Mesothelial cell of epicardium (in vitro differentiated cells): ENCODE measurements at places on chromosomes 6 and 20. TPM values are rescaled to one million over a fixed set of nuclear protein-coding genes. Genes with fewer than 3 reads are reported as not detected.

- DNase-seq, result no peak
Observed at GRCh38 chr6:99276747-99277146, 72.7 kb downstream of the FAXC start.

The FAM217A gene
- total RNA-seq, result not detected in 3 replicates

The HRH3 gene
- not detected in 3 replicates for total RNA-seq

GRCh38 chr6:110404607-110405006 lies 10.8 kb downstream of the DDO start:
- DNase-seq, result no peak

GRCh38 chr6:142385352-142385751 lies 83.5 kb downstream of the ADGRG6 start:
- DNase-seq, result no peak

The NFATC2 gene
- total RNA-seq, result 13.1 to 14.0 TPM (median 14.0 TPM) in 3 replicates

The SLC16A10 gene
- 15.0 to 18.0 TPM (median 15.1 TPM) in 3 replicates for total RNA-seq

DNA sequence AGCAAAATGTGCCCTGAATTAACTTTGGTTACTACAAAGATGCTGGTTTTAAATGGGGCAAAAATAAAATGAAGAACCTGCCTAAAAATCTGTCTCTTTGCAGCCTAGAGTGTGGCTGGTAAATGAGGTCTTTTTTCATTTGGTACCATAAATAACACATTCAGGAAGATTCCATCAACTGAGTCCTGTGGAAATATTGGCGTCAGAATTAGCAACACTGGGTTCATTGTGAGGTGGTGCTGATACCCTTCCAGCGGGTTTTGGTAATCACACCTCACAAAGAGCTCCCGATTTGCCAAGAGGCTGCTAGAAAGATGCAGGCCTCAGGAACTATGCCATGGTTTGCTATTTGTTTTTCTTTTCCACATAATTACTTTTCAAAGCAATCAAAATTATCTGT lies 55.3 kb downstream of the FAM50B start:
- no peak for DNase-seq

The CAPN11 gene
- not detected in 3 replicates for total RNA-seq

GRCh38 chr20:51450221-51450712 lies 92.3 kb downstream of the NFATC2 start:
- DNase-seq, result no peak

The GCNT2 gene
- total RNA-seq, result 29.3 to 35.0 TPM (median 32.2 TPM) in 3 replicates

The DUSP15 gene
- total RNA-seq, result 8.4 to 10.4 TPM (median 8.5 TPM) in 3 replicates

The TNF gene
- 0.52 to 0.60 TPM (median 0.60 TPM) in 3 replicates for total RNA-seq

GRCh38 chr6:161486361-161487216 lies 212.7 kb upstream of the AGPAT4 start:
- DNase-seq, result no peak

GRCh38 chr20:4329232-4329631 lies 313.9 kb upstream of the RNF24 start:
- no peak for DNase-seq

- no peak for DNase-seq
Observed at GRCh38 chr20:542777-543368, 717 bp downstream of the CSNK2A1 start.

GRCh38 chr6:142952614-142953013 lies 7.6 kb upstream of the HIVEP2 start:
- no peak for DNase-seq

GRCh38 chr6:140500849-140501248 lies 1126.4 kb upstream of the CITED2 start:
- DNase-seq, result no peak

- no peak for DNase-seq
Observed at GRCh38 chr6:122494665-122495272, 23.2 kb upstream of the SERINC1 start.

The CNKSR3 gene
- 12.9 to 13.4 TPM (median 13.3 TPM) in 3 replicates for total RNA-seq

The PCK1 gene
- not detected in 3 replicates for total RNA-seq

The MAFB gene
- 10.8 to 11.5 TPM (median 11.1 TPM) in 3 replicates for total RNA-seq

DNA sequence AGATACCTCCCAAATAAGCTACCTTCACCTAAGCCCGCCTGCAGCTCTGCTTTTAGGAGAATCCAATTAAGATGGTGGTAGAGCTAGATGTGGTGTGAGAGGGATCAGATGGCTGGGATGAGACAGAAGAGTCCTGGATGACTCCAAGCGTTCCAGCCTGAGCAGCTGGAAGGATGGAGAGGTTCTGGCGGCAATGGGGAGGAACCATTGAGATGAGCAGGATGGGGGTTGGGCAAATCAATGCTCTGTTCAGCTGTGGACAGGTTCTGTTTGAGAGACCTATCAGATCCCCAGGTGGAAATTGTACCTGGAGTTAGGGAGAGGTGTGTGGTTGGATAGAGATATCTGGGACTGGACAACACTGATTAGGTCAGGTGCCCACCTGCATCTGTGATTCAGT lies 23.0 kb downstream of the PHACTR3 start:
- no peak for DNase-seq

DNA sequence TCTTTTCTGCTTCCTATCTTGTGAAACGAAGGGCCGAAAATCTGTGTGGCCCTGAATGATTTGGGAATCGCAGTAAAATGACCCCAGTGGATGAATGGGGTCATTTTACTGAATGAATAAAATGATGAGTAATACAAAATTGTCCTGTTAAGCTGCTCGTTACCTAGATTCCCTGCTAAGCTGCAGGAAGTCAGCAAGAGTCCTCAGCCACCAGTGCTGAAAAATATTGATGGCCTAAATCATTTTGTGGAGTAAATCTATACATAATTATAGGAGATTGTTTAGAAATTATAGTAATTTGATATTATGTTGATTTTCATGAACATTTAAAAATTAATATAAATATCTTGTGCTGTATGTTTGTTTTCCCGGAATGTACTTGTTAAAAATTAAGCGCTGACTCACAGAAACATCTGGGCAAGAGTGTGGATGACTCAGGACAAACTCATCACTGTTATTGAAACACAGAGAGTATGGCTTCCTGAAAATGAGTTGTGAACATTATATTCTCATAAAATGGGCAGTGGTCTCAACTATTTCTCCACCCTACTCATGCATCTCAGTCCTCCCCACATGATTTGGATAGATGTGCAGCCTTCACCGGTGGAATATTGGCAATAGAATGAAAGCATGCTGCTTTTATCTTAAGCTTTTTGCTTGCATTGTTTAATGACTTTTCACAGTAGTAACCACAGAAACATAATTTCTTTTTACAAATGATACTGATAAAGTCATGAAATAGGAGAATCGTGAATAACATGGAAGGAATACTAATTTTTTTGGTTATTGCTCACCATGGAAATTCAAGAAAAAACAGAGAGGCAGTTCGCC lies 36.2 kb upstream of the RGS17 start:
- no peak for DNase-seq

The ENPP1 gene
- total RNA-seq, result 6.6 to 7.2 TPM (median 6.8 TPM) in 3 replicates

GRCh38 chr6:64288351-64288750 lies 652.7 kb downstream of the PHF3 start:
- DNase-seq, result no peak

GRCh38 chr20:25254571-25254970 lies 6.7 kb downstream of the PYGB start:
- no peak for DNase-seq

- no peak for DNase-seq
Observed at GRCh38 chr6:17656092-17656491, 50.6 kb downstream of the NUP153 start.

- DNase-seq, result no peak
Observed at GRCh38 chr6:5028921-5029320, 25.1 kb upstream of the RPP40 start.

- DNase-seq, result no peak
Observed at GRCh38 chr20:10864076-10864672, 190.4 kb upstream of the JAG1 start.

The TAGAP gene
- total RNA-seq, result 0.16 to 0.32 TPM (median 0.24 TPM) in 3 replicates

DNA sequence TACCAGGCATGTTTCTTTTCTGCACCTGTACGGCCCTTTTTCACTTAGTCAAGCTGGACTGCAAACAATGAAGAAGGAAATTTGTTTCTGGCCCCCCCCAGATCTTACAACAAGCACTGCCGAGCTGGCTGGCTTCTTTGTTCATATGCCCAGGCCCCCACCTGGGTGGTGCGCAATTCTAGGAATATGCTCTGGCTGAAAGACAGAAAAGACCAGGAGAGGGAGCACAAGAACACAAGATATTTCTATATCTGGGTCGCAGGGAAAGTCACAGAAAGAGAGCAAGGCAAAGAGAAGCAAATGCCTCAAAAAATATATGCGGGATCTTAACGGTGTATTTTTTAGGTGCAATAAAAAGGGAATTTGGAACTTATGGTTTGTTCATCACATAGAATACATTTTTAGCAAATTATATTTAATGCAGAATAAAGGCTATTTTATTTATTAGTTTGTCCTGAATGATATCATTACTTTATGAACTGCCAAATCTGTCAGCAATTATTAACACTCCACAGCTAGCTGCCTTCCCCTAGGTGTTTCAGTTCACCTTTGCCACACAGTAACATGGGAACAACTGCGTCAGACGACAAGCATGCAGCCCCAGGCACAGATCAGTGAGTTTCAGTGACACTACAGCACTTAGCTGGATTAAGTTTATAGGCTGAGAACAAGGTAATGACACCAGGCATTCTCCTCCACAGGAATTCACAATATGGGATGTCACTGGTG lies 76.5 kb downstream of the GJA10 start:
- DNase-seq, result no peak

DNA sequence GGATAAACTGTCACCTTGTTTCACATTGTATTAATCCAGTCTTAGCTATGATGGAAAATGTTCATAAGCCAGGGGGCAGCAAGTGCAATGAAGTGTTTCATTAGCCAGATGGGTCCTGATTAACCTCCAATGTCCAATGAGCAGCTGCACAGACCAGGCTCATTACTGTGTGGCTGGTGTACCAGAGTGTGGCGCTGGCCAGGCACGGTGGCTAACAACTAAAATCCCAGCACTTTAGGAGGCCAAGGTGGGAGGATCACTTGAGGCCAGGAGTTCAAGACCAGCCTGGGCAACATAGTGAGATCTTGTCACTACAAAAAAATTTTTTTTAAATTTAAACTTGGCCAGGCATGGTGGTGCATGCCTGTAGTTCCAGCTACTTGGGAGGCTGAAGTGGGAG lies 201.7 kb upstream of the FOXQ1 start:
- no peak for DNase-seq

DNA sequence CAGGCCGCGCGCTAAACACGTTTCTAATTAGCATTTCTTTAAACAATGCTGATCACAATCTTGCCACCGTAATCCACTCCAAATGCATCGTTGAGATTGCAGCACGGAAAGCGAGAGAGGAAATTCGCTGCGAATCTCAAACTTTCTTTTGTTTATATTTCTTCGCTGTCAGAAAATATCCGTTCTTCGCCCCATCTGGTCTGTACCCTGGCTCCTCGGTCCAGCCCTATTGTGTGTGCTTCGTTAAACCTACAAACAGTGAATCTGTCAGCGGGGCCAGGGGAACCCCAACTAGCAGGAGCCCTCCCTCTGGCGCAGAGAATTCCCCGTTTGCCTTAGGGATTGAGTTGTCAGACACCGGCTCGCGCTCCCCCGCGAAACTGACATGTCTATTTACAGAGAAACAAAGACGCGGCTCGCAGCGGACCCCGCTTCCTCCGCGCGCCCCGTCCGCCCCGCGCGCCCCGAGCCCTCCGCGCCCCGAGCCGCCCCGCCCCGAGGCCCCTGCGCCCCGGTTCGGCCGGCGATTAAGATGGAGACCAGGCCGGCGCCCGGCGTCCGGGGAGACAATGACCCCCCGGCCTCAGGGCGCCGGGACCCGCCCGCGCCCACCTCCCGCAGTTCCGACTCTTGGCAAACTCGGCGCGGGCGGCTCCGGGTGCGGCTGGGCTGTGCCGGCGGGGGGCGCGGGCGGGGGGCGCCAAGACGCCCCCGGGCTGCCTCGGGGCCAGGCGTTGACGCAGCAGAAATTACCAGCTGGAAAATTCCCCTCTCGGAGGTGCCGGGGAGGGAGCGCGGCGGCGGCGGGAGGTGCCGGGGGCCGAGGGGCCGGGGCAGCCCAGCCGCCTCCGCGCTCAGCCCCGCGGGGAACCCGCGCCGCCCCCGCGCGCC lies 874 bp downstream of the ZBTB46 start:
- no peak for DNase-seq

DNA sequence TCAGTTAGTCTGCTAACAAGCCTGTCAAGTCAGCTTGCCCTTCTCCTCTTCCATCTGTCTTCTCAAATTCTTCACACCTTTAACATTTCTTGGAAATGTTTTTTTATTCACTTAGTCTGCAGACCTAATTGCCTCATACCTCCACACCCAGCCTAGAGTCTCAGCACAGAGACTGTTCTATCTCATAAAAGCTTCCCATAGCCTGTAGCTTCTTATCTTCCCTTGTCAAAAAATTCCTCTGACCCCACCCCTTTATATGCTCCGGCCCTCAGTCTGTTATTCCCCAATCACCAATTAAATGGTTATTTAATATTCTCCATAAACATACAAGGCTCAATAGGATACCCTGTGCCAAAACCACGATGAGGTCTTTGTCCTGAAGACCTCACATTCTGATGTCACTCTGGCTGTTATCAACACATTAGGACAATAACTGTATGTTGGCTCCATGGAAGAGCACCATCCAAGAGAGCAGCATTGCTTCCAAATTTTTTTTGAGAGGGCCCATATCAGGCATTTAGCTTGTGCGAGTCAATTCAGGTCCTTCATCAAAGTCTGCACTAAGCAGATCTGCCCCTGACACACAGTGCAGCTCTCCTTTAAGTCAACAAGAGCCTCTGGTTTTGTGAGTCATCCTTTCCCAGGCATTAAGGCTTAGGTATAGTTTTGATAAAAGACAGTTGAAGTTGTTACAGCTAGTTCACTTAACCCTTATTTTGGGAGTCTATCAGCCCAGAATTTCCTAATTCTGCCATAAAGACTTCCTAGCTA lies 83.2 kb upstream of the TBX18 start:
- DNase-seq, result no peak

GRCh38 chr6:128807577-128807976 lies 75.4 kb upstream of the LAMA2 start:
- DNase-seq, result no peak

- DNase-seq, result no peak
Observed at GRCh38 chr6:1894954-1895353, 285.2 kb downstream of the FOXC1 start.

DNA sequence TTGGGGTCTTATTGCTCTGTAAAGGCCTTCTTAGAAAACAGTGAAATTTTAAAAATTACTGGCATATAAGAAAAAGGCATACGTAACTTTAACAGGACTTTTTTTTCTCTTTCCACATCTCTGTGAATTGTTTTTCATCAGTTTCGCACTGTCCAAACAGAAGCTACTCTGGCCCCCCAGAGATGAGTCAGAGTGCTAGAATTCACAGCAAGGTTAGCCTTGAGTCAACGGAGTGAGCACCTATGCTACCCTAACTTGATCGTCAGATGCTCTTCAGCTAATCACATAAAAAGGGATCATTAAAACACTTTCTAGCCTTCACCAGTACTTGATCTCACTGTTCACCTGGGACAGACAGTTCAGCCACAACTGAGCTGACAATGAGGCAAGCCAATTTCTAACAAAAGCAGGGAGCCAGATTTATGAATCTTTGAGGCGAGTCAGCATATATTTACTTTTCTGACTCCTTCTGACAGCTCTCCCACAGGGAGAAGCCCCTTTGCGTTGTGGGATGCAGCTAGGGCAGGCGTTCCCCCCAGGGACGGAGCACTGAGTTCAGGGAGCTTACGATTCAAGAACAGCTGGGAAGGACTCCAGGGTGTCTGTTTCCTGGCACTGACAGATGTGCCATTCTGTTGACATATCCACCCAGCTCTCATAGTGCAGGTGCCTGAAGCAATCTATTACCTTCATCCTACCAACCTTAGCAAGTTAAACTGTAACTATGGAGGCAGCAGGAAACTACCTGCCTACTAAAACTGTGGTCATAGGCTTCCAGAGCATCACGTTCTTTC lies 46.4 kb upstream of the SPDEF start:
- DNase-seq, result no peak
